ENCODE measurements at places on chromosomes 4 and X.

DNA sequence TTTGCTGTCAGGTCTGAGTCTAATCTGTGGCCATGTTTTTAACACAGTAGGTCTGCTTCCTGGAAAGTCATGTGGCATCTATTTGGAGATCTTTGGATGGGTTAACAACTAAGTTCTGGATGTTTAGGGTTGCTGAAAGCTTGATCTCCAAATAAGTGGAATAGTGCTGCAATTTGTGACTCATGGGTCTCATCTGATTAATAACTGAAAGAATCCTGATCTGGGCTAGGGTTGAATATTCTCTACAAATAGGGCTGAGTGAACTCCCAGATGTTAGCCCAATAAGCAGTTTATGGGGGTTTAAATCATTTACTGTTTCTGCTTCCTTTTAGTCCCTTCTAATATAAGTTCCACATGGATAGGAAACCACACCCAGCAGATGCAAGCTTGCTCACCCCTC, 23.1 kb downstream of the CT47C1 start:
- DNase-seq: no peak

GRCh38 chr4:173057442-173057841, 111.2 kb upstream of the GALNT7 start:
- DNase-seq: no peak

GRCh38 chr4:159445692-159446091, 342.8 kb downstream of the RAPGEF2 start:
- DNase-seq: no peak

- DNase-seq: no peak
Observed at GRCh38 chr4:24690436-24690835, 104.9 kb upstream of the SOD3 start.

- peak; percentile 2 for DNase-seq
Observed at GRCh38 chr4:26131711-26132110, 189.1 kb upstream of the RBPJ start.

DNA sequence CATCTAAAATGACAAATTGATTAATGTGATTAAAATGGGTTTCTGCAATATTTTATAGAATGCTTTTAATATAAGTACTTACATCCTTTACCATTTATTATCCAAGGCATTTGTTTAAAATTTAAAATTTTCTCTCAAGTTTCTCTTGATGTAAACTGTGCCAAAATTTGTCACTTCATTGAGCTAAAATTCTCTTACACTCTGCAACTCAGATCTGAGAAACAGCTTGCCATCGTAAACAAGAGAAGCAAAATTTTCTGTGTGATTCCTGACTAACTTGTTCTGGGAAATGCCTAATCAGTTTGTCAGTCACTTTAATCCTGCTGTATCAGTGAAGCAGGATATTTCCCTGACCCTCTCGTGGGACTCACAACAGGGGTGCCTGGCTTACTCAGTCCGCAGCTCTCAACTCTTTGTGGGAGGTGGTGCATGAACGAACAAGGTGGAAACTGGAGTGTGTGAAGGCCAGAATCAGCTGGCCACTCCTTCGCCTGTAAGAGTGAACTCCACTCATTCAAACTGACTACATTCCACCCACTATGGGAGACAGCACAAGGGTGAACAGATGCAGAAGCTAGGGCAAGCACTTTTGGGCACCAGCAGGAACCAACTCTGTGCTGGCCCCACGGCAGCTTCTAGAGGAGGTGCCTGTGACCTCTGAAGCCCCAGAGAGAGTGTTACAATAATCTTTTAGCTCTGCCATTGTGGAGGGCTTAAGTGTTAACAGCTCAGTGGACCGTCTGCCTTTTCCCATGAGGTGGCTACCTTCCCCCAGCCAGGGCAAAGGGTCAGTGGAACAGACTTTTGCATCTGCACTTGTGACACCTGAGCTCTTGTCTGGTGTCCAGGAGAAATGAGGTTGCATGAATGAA, 349.4 kb downstream of the FAT4 start:
- no peak for DNase-seq

All from stimulated activated CD8-positive, alpha-beta memory T cell treated with anti-CD3 and anti-CD28 coated beads, Interleukin-15, amount 100 ng/mL, for 1 hour (primary cell).